ENCODE measurements at places on chromosomes 6 and 20.

DNA sequence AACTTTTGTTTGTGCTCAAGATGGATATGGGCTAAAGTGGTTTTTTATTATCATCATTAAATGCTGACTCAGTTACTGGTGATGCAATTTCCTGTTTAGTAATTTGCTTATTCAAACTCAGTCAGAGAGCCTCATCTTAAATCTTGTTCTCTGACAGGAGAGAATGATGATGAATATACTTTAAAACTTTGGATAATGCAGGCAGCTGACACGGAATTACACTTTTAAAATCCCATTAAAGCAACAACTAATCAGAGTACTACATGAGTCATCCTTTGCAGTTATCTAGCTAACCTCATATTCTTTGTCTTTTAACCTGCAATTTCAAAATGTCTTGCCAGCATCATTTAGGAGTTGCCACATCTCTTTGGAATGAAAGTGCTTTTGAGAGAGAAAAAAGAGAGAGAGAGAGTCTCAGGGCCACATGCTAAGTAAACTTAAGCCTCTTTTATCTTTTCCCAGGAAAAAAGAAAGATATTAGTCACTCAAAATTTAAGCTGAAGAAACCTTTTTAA lies 9.2 kb upstream of the C6orf141 start:
- peak; percentile 80 for DNase-seq

GRCh38 chr6:147077251-147077650 lies 127.0 kb upstream of the STXBP5 start:
- no peak for DNase-seq

GRCh38 chr6:150195996-150196417 lies 53.2 kb downstream of the PPP1R14C start:
- no peak for DNase-seq

- DNase-seq, result no peak
Observed at GRCh38 chr6:131027326-131027725, 35.7 kb downstream of the EPB41L2 start.

DNA sequence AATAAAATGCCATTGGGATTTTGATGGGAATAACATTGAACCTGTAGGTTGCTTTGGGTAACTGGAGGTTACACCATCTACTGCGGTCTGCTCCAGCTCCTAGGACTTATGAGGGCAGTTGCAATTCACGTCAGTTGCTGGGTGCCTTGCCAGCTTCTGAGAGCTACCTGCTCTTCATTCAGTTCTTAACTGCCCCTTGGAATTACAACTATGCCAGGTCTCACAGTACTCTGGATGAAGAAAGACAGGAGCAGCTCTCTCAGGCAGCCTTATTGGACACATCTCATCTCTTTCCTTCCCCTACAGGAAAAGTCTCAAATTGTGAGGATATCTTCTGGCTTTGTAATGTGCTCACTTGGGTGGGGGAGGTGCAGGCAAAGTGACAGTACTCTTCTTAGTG lies 1643.3 kb downstream of the GRIK2 start:
- no peak for DNase-seq

- DNase-seq, result no peak
Observed at GRCh38 chr6:68139130-68139529, 496.0 kb upstream of the ADGRB3 start.

- no peak for DNase-seq
Observed at GRCh38 chr20:52937591-52938100, 34.5 kb upstream of the TSHZ2 start.

DNA sequence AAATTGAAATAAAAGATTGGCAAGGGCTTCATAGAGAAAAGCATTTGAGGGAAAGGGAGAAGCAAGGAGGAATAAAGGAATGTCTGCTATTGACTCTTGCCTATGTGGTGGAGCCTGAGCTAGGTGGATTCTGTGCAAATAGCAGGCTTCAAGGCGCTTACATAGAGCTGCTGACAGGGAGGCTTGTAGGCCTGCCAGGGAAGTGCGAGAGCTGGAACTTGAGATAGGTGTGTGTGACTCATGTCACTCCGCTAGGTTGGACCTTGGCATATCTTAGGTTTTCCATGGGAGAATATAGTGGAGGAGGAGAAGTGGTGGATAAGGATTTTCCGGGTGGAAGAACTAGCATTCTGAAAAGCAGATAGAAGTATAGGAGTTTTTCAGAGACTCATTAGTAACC lies 14.0 kb downstream of the SNRNP48 start:
- DNase-seq, result no peak

- DNase-seq, result no peak
Observed at GRCh38 chr6:27318973-27319372, 6.9 kb upstream of the POM121L2 start.

- no peak for DNase-seq
Observed at GRCh38 chr6:16438718-16439591, 200.6 kb downstream of the GMPR start.

GRCh38 chr6:103335412-103335811 lies 1524.3 kb downstream of the HACE1 start:
- DNase-seq, result no peak

DNA sequence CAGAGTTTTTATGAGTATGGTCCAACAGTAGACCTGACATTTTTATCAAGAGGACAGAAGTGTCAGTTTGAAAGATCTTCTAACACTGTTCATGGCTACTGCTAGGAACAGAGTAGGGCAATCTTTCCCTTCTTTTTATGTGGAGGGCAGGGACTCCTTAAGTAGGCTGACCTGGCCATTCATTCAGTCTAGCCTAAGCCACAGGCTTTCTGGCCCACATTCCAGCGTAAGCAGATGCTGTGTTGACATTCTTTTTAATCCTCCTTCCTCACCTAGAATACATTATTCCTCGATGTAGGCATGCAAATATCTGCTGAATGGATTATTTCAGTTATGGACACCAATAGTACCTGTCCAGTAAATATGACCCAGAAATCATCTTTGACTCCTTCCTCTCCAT lies 188.3 kb downstream of the ATXN1 start:
- no peak for DNase-seq

DNA sequence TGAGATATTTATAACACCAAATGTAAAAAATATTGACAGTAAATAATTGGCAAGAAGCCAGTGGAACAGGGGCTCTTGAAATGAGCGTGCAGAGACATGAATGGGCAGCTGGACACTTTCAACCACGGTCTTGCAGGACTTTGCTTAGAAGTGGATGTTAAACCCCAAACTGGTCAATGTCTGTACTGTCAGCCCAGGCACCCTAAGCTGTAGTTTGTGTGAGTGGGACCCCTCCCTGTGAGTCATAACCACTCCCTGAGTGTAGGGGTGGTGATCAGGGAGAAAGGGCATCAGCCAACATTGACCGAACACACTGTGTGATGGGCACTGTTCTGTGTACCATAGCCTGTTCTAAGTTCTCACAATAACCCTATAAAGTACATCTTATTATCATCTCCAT lies 108.6 kb downstream of the FIG4 start:
- DNase-seq, result no peak

- DNase-seq, result peak; percentile 11
Observed at GRCh38 chr6:32868257-32868788, 14.3 kb downstream of the PSMB9 start.

GRCh38 chr6:106347219-106347618 lies 13.3 kb upstream of the CRYBG1 start:
- DNase-seq, result no peak

- DNase-seq, result no peak
Observed at GRCh38 chr6:44269178-44269920, 901 bp upstream of the TMEM151B start.

DNA sequence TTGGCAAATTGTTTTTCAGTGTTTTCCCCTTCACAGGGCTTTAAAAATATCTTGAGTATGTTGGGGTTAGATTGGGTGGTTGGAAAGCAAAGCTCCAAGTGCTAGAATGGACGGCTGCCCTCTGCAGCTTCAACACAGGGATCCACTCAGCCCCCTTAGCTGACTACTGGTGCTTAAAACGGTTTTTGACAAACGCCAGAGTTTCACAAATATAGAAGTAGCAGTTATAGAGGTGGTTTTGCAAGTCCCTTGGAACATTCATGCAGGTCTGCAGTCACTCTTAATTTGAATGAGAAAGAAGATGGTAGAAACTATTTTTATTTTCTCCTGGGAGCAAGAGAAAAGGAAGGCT lies 175.9 kb downstream of the ARID1B start:
- DNase-seq, result no peak

GRCh38 chr6:164927288-164928056 lies 381.9 kb downstream of the C6orf118 start:
- DNase-seq, result peak; percentile 3

DNA sequence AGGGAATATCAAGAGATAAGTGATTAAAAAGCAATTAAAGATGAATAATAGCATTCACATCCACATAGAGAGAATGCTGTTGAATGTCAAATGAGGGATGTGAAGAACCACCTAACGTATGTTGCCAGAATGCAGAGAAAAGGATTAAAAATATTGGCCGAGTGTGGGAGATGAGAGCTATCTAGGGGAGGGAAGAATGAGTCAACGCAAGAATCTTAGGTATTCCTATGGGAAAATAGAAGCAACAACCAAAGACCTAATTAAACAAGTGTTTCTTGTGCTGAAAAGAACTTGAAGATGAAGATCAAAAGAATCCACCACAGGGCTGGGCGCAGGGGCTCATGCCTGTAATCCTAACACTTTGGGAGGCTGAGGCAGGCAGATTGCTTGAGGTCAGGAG lies 12.2 kb upstream of the RSPH3 start:
- DNase-seq, result no peak

DNA sequence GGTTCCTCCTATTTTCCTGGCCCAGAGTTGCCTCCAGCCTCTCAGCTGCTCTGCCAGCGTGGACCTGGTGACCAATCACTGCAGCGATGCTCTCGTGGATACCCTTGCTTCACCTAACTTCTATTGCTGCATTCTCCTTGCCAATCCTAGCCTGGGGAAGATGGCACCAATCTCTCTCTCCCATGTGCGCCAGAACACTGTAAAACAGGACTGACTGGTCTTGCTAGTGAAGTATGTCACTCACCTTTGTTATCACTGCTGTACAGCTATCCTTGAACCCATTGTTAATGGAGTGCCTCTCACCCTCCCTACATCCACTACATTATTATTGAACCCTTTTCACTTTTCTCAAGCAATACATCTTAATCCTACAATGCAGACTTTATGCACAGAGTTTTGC lies 80.1 kb downstream of the LYRM4 start:
- no peak for DNase-seq

GRCh38 chr6:125842091-125842626 lies 51.4 kb downstream of the NCOA7 start:
- no peak for DNase-seq
